ENCODE measurements at places on chromosomes 1 and 21.

GRCh38 chr1:18548643-18549042, 67.9 kb downstream of the KLHDC7A start:
- DNase-seq: no peak

DNA sequence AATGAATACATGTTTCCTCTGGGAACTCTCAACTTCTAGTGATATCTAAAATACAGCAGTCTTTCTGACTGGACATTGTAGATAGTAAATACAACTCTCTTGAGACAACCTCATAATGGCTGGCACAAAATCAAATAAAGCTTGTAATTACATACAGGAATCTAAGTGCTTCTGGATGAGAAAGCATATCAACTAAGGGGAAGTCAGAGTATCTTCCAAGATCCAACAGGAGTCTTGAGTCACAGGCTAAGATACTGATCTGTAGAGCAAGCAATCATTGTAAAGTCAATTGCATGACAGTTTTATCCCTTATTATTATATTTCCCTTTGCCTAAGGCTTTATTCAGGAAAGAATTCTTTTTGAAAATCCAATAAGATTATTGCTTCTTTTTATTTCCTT, 249.9 kb downstream of the LRRIQ3 start:
- DNase-seq: no peak

- no peak for DNase-seq
These were observed 5.8 kb downstream of the ELF3 start for GRCh38 chr1:202016022-202016810.

DNA sequence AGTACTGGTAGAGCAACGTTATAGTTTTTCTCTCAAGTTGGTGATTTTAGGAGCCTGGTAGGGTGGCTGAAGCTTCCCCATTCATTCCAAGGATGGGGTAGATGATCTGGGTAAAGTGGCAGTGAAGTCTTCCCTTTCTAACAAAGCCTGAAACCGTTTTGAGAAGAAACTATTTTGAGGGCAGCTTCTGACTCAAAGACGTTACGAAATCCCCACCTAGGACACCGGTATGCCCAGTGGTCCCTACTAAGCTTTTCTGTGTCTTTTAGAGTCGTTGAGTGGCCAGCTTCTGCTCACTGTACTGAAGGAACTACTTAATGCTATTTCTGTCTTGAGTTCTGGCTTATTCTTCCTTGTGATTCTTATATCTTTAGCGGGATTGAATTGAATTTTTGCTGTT, 1.4 kb downstream of the WDTC1 start:
- DNase-seq: no peak

DNA sequence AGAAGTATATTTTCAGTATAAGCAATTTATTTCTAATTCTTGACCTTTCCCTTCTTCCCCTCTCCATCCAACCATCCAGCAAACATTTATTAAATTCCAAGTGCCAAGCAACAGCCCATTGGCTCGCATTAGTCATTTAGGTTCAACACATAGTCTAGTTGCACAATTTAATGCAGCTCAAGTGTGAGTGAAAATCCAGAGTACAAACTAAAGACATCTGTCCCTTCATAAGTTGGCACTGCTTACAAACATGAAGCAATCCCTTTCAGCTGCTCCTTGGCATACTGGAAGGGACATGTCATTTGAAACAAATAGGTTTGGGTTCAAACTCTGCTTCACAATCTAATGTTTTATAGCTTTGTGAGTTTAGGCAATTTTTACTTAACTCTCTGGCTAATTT, 10.7 kb downstream of the CASQ2 start:
- DNase-seq: no peak

DNA sequence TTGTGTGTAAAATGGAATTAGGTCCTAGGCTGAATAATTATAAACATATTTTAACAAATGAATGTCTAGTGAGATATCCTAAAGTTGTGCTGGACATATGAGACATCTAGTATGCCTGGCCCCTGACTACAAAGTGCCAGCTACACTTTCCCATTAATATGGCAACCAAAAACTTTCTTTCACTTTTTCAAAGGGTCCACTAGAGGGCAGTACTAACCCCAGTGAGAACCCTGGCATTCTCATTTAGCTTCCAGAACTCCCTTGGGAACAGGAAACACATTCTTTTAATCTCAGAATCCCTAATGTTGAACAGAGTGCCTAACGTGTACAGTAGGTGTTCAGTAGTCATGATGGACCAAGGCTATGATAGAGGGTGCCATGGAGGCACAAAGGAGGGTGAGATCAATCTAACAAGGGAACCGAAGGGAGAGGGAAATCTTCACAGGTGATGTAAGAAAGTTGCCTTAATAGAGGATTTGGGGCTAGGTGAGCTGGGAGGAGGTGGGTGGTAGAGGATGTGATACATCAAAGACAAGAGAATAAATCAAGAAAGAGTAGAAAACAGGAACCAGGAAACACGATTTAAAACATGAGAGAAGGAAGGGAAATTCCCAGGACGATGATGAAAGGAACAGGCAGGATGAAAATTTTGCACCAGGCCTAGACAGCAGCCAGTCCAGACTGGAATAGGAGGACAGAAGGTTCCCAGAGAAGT, 41.6 kb downstream of the NSL1 start:
- no peak for DNase-seq

DNA sequence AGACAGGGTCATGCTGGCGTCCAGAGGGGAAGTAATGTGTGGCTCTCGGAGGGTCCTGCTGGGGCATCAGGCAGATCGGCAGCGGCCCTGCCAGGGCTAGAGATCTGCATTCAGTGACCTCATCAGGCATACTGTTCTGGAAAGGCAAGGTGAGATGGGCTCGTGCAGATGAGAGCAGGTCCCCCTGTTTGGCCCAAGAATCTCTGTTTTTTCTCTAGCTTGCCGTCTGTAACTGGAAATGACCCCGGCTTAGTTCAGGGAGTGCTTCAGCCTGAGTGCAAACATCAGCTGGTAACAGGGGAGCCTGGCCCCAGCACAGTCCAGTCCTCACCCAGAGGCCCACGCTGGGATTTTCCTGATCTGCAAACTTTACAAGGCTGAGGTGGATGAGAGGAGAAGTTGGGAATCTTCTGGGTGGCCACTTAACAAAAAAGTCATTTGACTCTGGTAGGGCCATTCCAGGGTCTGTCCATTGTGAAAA, 2.1 kb downstream of the FAM163A start:
- no peak for DNase-seq

DNA sequence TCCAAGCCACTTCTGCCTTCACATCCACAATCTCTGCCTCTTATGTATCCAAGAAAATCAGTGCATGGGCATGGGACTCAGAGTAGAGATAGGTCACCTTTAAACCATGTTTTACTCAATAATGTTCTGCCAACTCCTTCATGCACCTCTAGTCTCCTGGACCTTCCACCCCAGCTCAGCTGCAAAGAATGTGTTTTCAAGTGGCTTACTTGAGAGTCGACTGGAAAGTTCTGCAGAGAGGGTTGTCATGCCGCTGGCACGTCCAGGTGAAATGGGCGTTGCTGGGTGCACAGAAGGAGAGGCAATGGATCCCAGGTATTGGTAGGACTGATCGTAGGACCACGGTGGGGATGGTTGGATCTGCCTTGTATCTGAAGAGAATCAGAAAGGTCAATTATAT, 130.3 kb downstream of the CLIC6 start:
- no peak for DNase-seq

- no peak for DNase-seq
These were observed 2.5 kb upstream of the MAP7D1 start for GRCh38 chr1:36153476-36153875.

- no peak for DNase-seq
These were observed 993 bp upstream of the DSCAM start for GRCh38 chr21:40847951-40848350.

- DNase-seq: no peak
These were observed 33.8 kb downstream of the PEX14 start for GRCh38 chr1:10508511-10508951.

DNA sequence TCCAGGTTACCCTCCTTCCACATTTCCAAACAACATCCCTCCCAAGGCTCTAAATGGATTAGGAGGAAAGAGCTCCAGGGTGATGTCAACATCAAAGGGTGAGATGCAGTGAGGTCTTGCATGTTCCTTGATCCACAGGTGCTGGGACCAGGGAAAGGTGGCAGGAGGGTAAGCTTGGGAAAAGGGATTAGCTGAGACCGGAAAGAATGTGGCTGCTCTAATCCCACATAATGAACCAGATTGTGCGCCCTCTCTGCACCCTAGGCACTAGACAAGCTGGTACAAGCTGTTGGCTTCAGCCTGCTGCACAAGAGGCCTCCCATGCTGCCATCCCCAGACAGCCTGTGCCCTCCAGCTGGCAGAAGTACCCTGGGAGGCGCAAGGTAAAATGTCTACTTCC, 34.9 kb downstream of the PLXNA2 start:
- no peak for DNase-seq

DNA sequence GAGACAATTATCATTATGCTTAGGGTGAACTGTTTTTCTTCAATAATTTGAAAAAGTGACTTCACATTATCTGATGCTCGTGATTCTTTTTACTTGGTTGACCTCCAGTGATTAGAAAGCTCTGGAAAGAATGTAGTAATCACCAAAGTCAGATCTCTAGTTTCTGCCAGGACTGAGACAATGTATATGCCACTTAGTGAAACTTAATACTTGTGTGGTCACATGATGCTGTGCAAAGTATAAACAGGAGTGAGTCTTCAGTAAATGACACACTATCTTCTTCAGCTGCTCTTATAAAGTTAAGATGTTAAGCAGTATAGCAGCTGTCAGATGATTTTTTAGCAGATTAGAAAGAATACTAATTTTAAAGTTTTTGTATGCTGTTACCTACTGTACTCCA, 17.2 kb downstream of the VCAM1 start:
- DNase-seq: no peak

- DNase-seq: peak; percentile 62
These were observed 3.9 kb upstream of the PGLYRP4 start for GRCh38 chr1:153352523-153352922.

DNA sequence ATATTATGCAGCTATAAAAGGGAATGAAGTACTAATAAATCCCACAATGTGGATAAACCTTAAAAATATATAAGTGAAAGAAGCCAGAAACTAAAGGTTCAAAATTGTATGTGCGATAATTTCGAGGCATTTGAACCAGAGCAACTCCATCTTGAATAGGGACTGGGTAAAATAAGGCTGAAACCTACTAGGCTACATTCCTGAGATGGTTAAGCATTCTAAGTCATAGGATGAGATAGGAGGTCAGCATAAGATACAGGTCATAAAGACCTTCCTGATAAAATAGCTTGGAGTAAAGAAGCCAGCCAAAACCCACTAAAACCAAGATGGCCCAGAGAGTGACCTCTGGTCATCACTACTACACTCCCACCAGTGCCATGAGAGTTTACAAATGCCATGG, 103.1 kb downstream of the SLC16A1 start:
- no peak for DNase-seq

DNA sequence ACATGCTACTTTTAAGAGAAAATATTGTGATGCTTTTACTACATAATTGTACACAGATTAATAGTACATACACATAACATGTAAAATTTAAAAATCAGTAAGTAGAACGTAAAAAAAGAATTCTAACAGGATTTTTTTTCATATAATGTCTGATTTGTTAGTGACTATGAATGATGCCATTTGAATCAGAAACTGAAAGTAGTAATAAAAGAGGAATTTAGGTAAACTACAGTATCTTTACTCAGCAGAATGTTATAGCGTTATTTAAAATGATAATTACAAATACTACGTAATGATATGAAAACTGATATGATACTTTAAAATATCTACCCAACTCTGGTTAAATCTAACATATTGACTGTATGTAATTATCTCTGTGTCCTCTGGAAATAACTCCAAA, 116.1 kb downstream of the DENND1B start:
- no peak for DNase-seq

DNA sequence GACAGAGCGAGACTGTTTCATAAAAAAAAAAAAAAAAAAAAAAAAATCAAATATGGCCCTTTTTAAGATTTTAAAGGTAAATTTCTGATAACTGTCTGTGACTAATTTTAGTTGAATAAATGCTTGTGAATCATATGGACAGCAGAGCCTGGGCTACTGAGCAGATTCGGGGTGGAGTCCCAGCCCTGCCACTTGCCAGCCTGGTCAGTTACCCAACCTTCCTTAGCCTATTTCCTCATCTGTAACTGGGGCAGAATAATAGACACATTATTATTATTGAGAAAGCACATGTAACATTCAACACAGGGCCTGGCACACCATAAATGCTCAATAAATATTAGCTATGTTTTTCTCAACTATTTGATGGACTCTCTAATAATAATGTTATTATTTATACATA, 11.2 kb upstream of the H3-3A start:
- no peak for DNase-seq

DNA sequence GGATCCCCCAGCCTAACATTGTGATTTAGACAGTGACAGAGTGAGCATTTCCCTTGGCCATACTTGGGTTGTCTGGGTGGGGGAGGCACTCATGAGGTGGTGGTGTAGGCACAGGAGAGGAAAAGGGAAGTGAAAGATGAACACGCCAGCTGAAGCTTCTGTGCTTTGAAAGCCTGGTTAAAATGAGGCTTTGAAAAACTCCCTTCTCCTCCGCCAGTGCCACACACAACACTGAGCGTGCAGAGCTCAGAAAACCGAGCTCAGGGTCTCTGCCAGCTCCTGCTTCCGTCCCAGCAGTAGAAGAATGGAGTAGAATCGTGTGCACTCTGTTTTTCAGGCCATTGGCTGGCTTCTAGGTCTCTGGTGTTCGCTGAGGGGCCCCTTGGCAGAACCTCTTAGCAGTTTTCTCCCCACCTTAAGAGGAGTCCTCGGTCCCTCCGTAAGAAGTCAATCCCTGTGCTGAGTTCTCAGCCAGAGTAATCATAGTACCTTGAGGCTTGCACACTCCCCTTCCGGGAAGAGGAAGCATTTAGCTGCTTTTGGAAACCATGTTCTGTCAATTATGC, 12.9 kb downstream of the PLEKHM2 start:
- DNase-seq: no peak

- DNase-seq: no peak
These were observed 59.5 kb downstream of the BACE2 start for GRCh38 chr21:41227357-41228005.
